Cardiac atrium fibroblast (primary cell): ENCODE measurements at places on chromosomes 2 and 18. TPM values are rescaled to one million over a fixed set of nuclear protein-coding genes. Genes with fewer than 3 reads are reported as not detected.

FBXO15 gene
- not detected in 2 replicates for total RNA-seq

SERPINB12 gene
- total RNA-seq = not detected in 2 replicates

DCC gene
- 0.36 and 0.49 TPM in 2 replicates for total RNA-seq

B4GALT6 gene
- total RNA-seq = 2.0 and 4.4 TPM in 2 replicates

TANC1 gene
- total RNA-seq = 34.5 and 35.0 TPM in 2 replicates

NCL gene
- 66.1 and 89.9 TPM in 2 replicates for total RNA-seq

POTEI gene
- not detected in 2 replicates for total RNA-seq

NTSR2 gene
- total RNA-seq = not detected in 2 replicates

SS18 gene
- 81.4 and 100.0 TPM in 2 replicates for total RNA-seq

MOB1A gene
- total RNA-seq = 68.8 and 85.4 TPM in 2 replicates

REG3A gene
- not detected in 2 replicates for total RNA-seq

DLGAP1 gene
- 0.18 and 0.65 TPM in 2 replicates for total RNA-seq

C2orf80 gene
- not detected in 2 replicates for total RNA-seq
